ENCODE measurements at places on chromosomes 3 and 15. TPM values are rescaled to one million over a fixed set of nuclear protein-coding genes. Genes with fewer than 3 reads are reported as not detected.
A peak's percentile ranks its signal among the peaks of the same experiment; 100 is the strongest.

GRCh38 chr3:127670229-127670559, 2.6 kb upstream of the ABTB1 start:
- H3K27me3 ChIP-seq = no peaks in the 10 kb centered on the region
- peaks cover 27% of the 10 kb centered on the region for H3K4me1 ChIP-seq
- H3K4me3 ChIP-seq = no peak overlapping the region
- no peak for DNase-seq
- H3K27ac ChIP-seq = no peak overlapping the region

DNA sequence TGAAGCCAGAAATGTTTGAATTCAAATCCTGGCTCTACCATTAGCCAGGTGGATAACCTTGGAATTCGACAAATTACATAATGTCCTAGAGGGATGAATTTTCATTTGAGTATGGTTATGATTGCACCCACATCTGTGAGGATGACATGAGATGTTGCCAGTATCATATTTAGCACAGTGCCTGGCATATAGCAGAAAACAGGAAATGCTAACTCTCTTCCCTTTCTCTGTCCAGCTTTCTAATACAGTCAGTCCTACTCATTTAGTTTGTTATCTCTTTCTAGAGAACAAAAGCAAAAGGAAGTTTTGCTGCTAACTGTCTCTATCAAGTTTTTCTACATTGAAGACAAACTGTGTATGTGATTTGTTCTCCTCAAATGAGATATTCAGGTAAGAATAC, 231.7 kb downstream of the CPNE4 start:
- no peak overlapping the region for H3K27ac ChIP-seq
- no peak overlapping the region for H3K4me3 ChIP-seq
- no peaks in the 10 kb centered on the region for H3K4me1 ChIP-seq
- DNase-seq = no peak
- no peaks in the 10 kb centered on the region for H3K36me3 ChIP-seq

- no peak overlapping the region for H3K27ac ChIP-seq
- H3K4me3 ChIP-seq = no peak overlapping the region
- no peaks in the 10 kb centered on the region for H3K27me3 ChIP-seq
- H3K36me3 ChIP-seq = peaks cover 3% of the 10 kb centered on the region
These were observed 51.8 kb downstream of the RNF111 start for GRCh38 chr15:59039225-59039624.

- no peak for DNase-seq
- H3K36me3 ChIP-seq = peaks cover 3% of the 10 kb centered on the region
- H3K27ac ChIP-seq = peak overlapping the region; percentile 64
- H3K4me1 ChIP-seq = peaks cover 65% of the 10 kb centered on the region
- no peaks in the 10 kb centered on the region for H3K27me3 ChIP-seq
- no peak overlapping the region for H3K4me3 ChIP-seq
These were observed 1.7 kb upstream of the PLCB2 start for GRCh38 chr15:40309344-40309862.

- H3K27me3 ChIP-seq = no peaks in the 10 kb centered on the region
- H3K27ac ChIP-seq = no peak overlapping the region
- H3K4me1 ChIP-seq = no peaks in the 10 kb centered on the region
- H3K4me3 ChIP-seq = no peak overlapping the region
These were observed 53.7 kb upstream of the ZNF280D start for GRCh38 chr15:56786966-56787365.

DNA sequence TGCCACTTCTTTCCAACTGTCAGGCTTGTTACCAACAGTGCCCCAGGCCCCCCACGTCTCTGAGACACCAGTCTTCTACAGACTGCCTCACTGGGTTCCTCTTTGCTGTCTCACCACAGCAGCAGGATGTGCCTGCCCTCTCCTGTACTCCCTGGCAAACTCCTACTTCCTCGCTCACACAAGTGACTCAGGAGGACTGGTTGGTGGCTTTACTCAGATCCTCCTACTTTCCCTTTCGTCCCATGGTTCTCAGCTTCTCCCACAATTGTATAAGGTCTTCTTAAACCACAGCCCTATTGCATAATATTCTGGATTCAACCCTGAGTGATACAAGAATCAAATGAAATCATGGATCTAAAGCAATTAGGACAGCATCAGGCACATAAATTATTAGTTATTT, 246.6 kb upstream of the PROK2 start:
- H3K4me3 ChIP-seq = no peak overlapping the region
- no peaks in the 10 kb centered on the region for H3K4me1 ChIP-seq
- H3K27me3 ChIP-seq = no peaks in the 10 kb centered on the region
- no peaks in the 10 kb centered on the region for H3K36me3 ChIP-seq

GRCh38 chr3:175857666-175858270, 998.6 kb downstream of the NAALADL2 start:
- H3K27me3 ChIP-seq = no peaks in the 10 kb centered on the region
- H3K4me1 ChIP-seq = no peaks in the 10 kb centered on the region
- no peak overlapping the region for H3K4me3 ChIP-seq
- no peak for DNase-seq
- no peak overlapping the region for H3K27ac ChIP-seq

GRCh38 chr3:96000966-96001365, 813.4 kb upstream of the EPHA6 start:
- H3K36me3 ChIP-seq = no peaks in the 10 kb centered on the region
- H3K27me3 ChIP-seq = no peaks in the 10 kb centered on the region
- H3K4me3 ChIP-seq = no peak overlapping the region
- H3K4me1 ChIP-seq = no peaks in the 10 kb centered on the region
- no peak for DNase-seq

DNA sequence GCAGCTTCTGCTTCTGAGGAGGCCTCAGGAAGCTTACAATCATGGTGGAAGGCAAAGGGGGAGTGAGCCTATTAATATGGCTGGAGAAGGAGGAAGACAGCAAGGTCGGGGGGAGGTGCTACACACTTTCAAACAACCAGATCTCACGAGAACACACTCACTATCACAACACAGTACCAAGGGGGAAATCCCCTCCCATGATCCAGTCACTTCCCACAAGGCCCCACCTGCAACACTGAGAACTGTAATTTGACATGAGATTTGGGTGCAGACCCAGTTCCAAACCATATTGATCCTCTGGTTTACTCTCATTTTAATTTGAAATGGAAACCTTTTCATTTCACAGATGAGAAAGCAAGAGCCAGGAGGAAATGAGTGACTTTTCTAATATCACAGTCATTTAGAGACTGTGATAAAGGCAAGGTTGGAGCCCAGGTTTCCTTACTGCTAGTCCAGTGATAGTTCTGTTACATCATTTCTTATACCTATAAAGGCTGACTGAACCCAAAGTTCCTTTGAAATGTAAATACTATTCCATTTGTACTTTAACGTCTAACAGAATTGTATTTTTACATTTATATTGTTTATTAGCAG, 105.8 kb upstream of the GAP43 start:
- H3K4me3 ChIP-seq = no peak overlapping the region
- no peaks in the 10 kb centered on the region for H3K36me3 ChIP-seq
- H3K27ac ChIP-seq = no peak overlapping the region
- no peaks in the 10 kb centered on the region for H3K27me3 ChIP-seq
- peaks cover 7% of the 10 kb centered on the region for H3K4me1 ChIP-seq

- no peak overlapping the region for H3K27ac ChIP-seq
- no peak for DNase-seq
- H3K36me3 ChIP-seq = no peaks in the 10 kb centered on the region
- no peaks in the 10 kb centered on the region for H3K27me3 ChIP-seq
- no peak overlapping the region for H3K4me3 ChIP-seq
These were observed 20.6 kb downstream of the ABTB1 start for GRCh38 chr3:127693336-127693843.

- no peak overlapping the region for H3K4me3 ChIP-seq
- no peaks in the 10 kb centered on the region for H3K4me1 ChIP-seq
- DNase-seq = no peak
- no peaks in the 10 kb centered on the region for H3K27me3 ChIP-seq
- H3K27ac ChIP-seq = no peak overlapping the region
These were observed 46.7 kb downstream of the PTPRG start for GRCh38 chr3:61608072-61608471.

GRCh38 chr3:20849975-20850374, 664.0 kb upstream of the SGO1 start:
- H3K4me3 ChIP-seq = no peak overlapping the region
- H3K4me1 ChIP-seq = no peaks in the 10 kb centered on the region
- no peaks in the 10 kb centered on the region for H3K36me3 ChIP-seq
- no peak overlapping the region for H3K27ac ChIP-seq
- H3K27me3 ChIP-seq = no peaks in the 10 kb centered on the region

DNA sequence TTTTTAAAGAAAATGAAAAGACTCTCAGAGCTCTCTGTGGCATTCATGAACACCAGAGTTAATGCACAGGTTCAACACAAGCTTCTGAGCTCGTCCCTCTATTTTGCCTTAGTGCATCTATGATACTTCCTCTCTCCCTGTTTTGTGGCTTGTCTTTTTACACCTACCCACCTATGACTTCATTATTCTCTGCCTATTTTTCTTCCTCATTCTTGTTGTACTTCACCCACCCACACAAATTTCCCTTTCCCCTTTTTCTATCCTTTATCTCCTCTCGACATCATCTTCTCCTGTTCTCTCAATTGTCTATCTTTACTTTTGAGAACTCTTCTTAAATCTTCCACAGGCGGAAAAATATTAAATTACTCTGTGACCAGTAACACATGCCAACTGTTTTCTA, 48.6 kb downstream of the OR5H15 start:
- H3K27me3 ChIP-seq = no peaks in the 10 kb centered on the region
- no peak overlapping the region for H3K27ac ChIP-seq
- H3K4me3 ChIP-seq = no peak overlapping the region
- H3K36me3 ChIP-seq = no peaks in the 10 kb centered on the region
- no peak for DNase-seq
- no peaks in the 10 kb centered on the region for H3K4me1 ChIP-seq

DNA sequence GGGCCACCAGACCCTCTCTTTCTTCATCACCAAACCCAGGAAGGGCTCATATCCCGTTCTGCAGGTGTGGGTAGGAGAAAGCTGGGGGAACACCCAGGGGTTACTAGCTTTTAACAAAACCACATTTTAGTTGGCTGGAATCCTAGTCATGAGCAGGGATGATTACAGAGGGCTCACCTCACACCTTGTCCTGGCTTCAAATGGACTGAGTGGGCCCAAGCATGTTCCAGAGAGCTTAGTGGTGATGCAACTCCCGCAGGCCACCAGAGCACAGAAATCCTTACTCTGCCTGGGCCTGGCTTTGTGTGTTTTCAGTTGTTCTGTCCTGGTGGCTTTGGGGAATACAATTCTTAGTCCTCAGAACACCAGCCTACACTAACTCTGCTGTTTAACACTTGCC, 56.8 kb upstream of the RYK start:
- no peak for DNase-seq
- H3K4me1 ChIP-seq = peaks cover 4% of the 10 kb centered on the region
- H3K4me3 ChIP-seq = no peak overlapping the region
- H3K36me3 ChIP-seq = no peaks in the 10 kb centered on the region
- no peak overlapping the region for H3K27ac ChIP-seq

- H3K4me1 ChIP-seq = no peaks in the 10 kb centered on the region
- H3K27ac ChIP-seq = no peak overlapping the region
- no peak overlapping the region for H3K4me3 ChIP-seq
- no peaks in the 10 kb centered on the region for H3K27me3 ChIP-seq
- H3K36me3 ChIP-seq = no peaks in the 10 kb centered on the region
These were observed 238.2 kb downstream of the GREM1 start for GRCh38 chr15:32956006-32956405.

- H3K4me1 ChIP-seq = no peaks in the 10 kb centered on the region
- no peaks in the 10 kb centered on the region for H3K27me3 ChIP-seq
- H3K27ac ChIP-seq = no peak overlapping the region
These were observed 34.9 kb downstream of the PIK3CB start for GRCh38 chr3:138799822-138800221.

DNA sequence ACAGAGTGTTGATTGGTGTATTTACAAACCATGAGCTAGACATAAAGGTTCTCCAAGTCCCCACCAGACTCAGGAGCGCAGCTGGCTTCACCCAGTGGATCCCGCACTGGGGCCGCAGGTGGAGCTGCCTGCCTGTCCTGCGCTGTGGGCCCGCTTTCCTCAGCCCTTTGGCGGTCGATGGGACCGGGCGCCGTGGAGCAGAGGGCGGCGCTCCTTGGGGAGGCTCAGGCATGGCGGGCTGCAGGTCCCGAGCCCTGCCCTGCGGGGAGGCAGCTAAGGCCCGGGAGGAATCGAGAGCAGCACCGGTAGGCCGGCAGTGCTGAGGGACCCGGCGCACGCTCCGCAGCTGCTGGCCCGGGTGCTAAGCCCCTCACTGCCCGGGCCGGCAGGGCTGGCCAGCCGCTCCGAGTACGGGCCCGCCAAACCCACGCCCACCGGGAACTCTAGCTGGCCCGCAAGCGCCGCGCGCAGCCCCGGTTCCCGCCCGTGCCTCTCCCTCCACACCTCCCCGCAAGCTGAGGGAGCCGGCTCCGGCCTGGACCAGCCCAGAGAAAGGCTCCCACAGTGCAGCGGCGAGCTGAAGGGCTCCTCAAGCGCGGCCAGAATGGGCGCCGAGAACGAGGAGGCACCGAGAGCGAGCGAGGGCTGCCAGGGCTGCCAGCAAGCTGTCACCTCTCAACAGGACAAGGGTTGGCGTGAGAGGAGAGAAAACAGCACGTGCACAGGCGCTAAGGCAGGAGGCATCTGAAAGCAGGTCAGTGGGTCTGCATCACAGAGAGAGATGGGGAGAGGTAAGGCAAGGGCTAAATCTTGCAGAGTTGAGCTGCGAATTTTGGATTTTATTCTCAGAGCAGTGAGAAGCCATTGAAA, 5.9 kb upstream of the EPB42 start:
- no peak overlapping the region for H3K27ac ChIP-seq
- peaks cover 6% of the 10 kb centered on the region for H3K4me1 ChIP-seq
- no peak overlapping the region for H3K4me3 ChIP-seq

DNA sequence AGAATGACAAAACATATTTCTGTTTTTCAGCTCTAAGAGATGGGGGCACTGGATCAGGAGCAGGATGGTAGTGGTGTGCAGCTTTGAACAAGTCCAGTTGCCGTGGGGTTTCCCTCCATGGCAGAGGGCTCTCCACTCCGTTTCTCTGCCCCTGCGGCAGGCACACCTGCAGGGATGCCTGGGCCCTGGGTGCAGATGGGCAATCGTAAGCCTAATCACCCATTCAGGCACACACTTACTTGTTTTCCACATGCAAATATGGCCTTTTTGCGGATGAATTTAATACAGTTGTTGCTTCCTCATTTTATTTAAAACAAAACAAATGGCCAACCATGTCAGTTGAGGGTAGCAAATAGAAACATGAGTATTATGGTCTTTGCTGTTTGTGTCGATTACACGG, 85.1 kb downstream of the LPP start:
- no peak overlapping the region for H3K4me3 ChIP-seq
- H3K27ac ChIP-seq = no peak overlapping the region
- no peaks in the 10 kb centered on the region for H3K4me1 ChIP-seq
- no peaks in the 10 kb centered on the region for H3K27me3 ChIP-seq

GRCh38 chr15:48896869-48897814, 19.2 kb downstream of the EID1 start:
- no peaks in the 10 kb centered on the region for H3K36me3 ChIP-seq
- no peak for DNase-seq
- no peak overlapping the region for H3K27ac ChIP-seq

The RARRES1 gene
- not detected for total RNA-seq

The FAM107A gene
- total RNA-seq = not detected

The LDHAL6B gene
- total RNA-seq = not detected

The TMCO5A gene
- total RNA-seq = not detected

The TOPAZ1 gene
- not detected for total RNA-seq

The THAP10 gene
- total RNA-seq = not detected

The ZNF445 gene
- 24.4 TPM for total RNA-seq

The ZNF619 gene
- 14.3 TPM for total RNA-seq

The FRMD5 gene
- total RNA-seq = not detected

The PLAAT1 gene
- total RNA-seq = not detected

The BOC gene
- 0.10 TPM for total RNA-seq

The HMCES gene
- 40.9 TPM for total RNA-seq
